ENCODE measurements at places on chromosomes 6 and 20.

GRCh38 chr6:116035616-116036015 is 25.1 kb downstream of the FRK start:
- no peak for DNase-seq

GRCh38 chr20:51121901-51122412 is 99.0 kb upstream of the KCNG1 start:
- no peak for DNase-seq

- DNase-seq: no peak
These were observed 201.8 kb downstream of the GRIK2 start for GRCh38 chr6:101595276-101595675.

GRCh38 chr6:35298625-35299140 is 1.1 kb downstream of the DEF6 start:
- DNase-seq: no peak

Data from immature natural killer cell (primary cell).